Left renal pelvis (tissue), 4 donors: ENCODE measurements at places on chromosomes 5 and 9. TPM values are rescaled to one million over a fixed set of nuclear protein-coding genes. Genes with fewer than 3 reads are reported as not detected.

- DNase-seq: no peak
These were observed 66.2 kb downstream of the NACC2 start for GRCh38 chr9:136028760-136029470.

- no peak for DNase-seq
These were observed 31.4 kb downstream of the SRFBP1 start for GRCh38 chr5:121993191-121993590.

The SNX24 gene
- 26.5 TPM for polyA plus RNA-seq

DNA sequence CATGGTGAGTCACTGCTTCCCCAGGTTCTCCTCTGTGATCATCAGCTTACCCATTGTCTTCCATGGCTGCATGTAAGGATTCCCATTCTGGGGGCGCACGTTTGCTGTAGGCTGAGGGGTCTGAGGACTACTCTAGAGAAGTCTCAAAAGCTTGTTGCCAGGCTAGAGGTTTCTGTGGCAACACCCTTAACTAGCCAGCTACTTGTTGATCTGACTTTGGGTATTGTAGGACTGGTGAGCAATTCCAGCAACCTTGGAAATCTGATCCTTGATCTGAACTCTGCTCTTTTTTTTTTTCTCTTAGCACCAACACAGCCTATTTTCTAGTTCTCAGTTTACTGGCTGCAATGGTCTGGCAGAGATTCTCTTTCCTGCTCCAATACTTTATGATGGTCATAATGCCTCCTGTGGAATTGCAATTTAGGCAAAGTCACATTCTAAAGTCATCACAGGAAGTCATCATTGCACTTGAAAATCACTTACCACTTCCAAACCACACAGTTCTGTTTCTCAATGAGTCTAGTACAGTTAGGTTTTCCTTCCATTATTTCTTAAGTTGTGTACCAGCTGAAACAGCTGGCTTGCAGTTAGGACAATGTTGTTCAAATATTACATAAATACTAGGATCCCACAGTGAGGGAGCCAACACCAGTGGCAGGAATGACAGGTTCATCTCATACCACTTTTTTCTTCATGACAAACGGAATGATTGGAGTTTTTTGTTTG is 110.3 kb downstream of the SLC12A2 start:
- no peak for DNase-seq

The GGTA1 gene
- polyA plus RNA-seq: 19.4 TPM

GRCh38 chr5:113181409-113181808 is 204.8 kb downstream of the DCP2 start:
- no peak for DNase-seq

DNA sequence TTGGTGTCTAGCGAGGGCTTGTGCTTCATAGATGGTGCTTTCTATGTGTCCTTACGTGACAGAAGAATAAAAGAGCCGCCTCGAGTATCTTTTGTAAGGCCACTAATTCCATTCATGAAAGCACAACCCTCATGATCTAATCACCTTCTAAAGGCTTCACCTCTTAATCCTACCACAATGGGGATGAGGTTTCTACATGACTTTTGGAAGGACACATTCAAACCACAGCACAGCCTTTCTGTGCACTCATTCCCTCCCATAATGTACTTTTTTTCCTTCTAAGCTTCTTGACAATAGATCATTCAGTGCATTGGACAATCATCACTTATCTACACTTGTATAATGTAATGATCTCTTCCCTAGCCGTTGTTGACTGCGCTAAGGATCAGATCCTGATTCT is 774.8 kb downstream of the BRINP1 start:
- DNase-seq: no peak

DNA sequence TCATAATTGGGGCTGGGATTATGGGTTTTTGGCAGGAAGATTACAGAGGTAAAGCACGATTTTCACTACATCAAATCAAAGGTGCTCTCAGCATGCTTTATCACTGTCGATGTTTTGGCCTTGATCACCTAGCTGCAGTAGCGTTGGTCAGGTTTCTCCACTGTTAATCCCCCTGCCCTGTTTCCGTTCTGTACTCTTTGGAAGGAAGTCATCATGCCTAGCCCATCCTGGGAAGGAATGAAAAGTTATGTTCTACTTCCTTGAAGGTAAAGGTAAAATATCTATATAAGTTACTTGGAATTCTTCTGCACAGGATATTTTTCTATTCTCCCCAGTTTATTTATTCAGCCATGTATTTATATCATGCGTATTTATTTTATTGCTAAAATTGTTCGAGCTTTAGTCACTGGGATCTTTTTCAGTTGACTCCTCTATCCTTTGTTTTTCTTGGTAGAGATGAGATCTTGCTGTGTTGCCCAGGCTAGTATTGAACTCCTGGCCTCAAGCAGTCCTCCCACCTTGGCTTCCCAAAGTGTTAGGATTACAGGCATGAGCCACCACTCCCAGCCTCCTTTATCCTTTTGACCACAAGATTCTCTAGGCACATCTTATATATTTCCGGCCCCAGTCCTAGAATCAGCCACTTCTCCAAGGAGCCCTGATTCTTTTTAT is 25.3 kb downstream of the FAF2 start:
- DNase-seq: no peak

DNA sequence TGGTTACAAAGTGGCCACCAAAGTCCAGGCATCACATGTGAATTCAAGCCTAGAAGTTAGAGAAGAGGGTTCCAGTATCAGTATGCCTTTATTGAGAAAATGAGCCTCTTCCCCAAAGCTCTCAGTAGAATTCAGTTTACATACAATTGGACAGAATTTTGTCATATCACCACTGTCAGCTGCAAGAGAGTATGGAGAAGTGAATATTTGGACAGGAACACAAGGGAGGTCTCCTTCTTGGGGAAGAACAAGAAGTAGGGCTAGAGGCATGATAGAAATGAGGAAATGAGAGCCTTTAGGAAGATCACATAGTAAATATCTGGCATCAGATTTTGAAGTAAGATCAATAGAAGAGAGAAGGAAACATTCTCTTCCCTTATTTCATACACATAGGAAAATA is 27.8 kb upstream of the VLDLR start:
- DNase-seq: no peak

DNA sequence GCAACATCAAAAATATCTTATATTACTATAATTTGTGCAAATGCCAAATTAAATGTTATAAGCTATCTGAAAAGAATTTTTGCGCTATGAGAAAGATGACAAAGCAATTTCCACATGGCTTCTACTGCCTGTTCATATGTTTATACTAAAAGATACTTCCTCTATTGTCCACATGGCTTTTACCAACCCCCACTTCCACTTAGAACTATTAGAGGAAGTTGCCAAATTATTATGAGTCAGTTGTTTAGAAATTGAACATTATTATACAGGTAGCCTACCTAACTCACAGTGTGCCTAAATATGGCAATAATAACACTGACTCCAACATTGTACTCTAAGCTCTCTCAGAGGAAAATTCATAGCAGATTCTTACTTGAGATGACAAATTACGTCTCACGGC is 37.6 kb upstream of the SLC27A6 start:
- no peak for DNase-seq

The MARCOL gene
- not detected for polyA plus RNA-seq

- no peak for DNase-seq
These were observed 789 bp downstream of the DOK3 start for GRCh38 chr5:177508837-177509236.

DNA sequence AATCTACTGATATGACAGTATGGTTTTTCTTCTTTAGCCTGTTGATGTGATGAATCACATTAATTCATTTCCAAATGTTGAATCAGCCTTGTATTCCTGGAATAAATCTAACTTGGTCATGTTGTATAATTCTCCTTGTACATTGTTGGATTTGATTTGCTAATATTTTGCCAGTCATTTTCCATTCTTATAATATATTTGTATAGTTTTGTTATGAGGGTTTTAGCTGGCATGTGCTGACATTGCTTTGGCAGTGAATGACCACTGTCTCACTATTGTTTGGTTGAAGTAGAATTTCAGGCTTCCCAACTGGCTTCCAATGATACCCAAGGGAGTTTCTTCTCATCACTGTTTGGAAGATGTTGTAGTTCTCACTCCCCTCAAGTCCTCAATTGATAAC is 983.0 kb upstream of the PTPRD start:
- no peak for DNase-seq
